ENCODE measurements at places on chromosomes 4 and X.
A peak's percentile ranks its signal among the peaks of the same experiment; 100 is the strongest.

GRCh38 chr4:15833801-15834200, 55.7 kb downstream of the CD38 start:
- DNase-seq: no peak

DNA sequence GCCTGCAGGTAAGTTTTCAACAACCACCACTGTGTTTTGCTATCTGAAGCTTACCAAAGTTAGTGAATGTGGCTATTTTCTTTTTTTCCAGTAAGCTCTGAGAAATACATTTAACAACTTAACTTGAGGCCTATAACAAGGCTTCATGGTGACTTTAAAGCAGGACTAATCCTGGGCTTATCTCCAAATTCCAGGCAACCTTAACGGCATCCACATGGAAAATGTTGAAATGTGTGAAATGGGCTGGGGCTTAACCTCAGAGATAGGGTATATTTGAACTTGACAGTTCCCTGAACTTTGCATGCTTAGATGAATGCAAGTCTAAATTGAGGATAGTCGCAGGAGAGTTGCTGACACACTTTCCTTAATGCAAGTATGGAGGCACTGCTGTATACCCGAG, 539.2 kb downstream of the GALNTL6 start:
- DNase-seq: no peak

GRCh38 chrX:119041175-119041574, 31.6 kb upstream of the CT47C1 start:
- DNase-seq: peak; percentile 90

DNA sequence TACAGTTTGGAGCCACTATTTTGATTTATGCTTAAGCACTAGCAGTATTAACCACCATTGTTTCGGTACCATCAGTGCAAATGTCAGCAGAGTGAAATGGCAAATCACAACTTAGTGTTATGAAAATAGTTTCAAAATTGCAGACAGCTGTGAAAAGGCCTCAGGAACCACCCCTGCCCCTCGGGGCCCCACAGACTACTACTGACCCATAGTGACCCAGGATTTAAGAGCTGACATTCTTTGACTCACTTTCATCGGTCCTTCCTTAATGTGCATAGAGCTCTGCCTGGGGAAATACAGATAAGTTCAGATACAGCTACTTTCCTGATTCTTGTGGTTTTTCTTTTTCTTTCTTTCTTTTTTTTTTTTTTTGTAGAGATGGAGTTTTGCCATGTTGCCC, 3.3 kb upstream of the BBS7 start:
- no peak for DNase-seq

- DNase-seq: no peak
Observed at GRCh38 chrX:70139736-70140135, 6.5 kb downstream of the IGBP1 start.

DNA sequence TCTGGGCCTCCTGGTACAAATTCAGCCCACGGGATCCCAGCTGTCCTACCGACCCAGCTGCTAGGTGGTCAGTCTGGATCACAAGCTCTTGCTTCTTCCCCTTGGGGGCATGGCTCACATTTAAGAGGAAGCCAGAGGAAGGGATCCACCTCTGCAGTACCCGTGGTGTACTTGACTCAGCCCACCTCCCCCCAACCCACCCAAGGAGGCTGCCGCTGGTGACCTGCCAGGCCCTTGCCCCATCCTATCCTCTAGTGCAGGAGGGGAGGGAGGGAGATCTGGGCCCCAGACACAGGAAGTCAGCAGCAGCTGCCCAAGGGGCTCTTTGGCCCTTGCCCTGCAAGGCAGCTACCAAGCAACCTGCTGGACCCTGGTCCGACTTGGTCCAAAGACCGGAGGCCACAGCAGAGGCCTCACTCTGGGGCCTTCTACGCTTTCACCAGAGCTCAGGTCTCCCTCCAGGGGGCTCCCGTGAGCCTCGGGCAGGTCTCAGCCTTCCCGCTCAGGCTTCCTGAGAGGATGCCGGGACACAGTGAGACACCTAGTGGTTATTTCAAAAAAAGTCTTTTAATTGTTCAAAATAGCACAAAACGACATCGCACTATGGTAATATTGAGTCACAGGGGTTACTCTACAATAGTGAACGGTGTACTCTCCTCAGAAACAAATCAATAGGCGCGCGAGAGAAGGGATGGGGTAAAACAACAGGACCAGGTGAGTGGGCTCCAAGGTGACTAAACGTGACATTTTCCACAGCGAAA, 2.7 kb upstream of the RENBP start:
- peak; percentile 79 for DNase-seq

DNA sequence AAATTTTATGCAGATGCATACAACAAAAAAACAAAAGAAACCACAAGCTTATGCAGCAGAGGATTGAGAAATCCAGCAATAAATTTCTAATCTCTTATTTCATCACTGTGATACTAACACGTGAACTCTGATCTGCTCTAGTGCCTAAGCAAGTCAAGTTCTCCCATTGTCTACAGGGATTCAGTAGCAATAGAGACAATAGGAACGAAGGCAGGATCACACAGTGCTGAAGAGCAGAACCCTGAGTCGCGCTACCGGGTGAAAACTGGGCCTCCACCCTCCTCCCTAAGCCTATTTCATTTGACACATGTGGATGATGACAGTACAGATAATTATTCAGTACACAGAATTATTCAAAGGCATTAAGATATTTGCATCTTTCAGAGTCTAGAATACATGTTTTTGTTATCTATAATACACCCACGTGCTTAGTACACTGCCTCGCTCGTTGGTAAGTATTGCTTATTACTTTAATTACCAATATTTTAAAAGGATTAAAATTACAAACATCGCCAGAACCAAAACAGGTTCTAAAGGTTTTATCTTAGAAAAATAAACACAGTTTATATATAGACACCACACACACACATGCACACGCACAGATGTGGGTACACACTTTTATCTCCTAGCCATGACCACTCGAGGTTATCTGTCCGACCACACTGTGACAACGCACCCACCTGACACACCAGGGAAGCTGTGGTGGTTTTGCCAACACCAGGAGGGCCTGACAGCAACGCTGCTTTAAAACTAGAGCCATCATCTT, 60.1 kb downstream of the RFC1 start:
- no peak for DNase-seq

DNA sequence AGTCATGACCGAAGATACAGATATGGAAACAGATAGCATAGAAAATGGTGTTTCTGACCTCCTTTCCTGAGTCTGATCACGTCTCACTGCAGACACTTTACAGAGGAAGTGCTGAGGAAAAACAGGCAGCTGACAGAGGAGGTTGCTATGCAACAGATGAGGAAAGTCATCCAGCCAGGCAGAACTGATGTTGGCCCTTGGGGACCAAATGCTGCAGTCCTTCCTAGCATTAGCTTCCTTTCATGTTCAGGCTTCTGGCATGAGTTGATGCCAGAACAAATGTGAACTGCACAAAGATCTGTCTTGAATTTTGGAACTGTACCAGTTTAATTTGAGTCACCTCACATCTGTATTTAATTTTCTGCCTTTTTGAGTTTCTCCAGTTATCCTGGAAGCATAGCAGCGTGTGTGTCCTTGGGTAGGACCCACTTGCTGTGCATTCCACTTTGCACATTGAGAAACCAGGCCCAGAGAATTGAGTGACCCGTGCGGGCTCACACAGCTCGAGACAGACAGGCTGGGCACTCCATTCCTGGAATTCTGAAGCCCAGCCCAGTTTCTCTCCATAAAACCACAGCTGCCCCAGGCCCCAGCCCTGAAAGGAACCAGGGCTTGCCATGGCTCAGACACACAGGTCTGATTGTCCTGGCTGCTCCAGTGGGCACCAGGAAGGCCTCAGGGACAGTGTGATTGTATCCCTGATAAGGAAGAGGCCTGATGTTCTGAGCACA, 1.4 kb upstream of the MAGED1 start:
- peak; percentile 7 for DNase-seq

DNA sequence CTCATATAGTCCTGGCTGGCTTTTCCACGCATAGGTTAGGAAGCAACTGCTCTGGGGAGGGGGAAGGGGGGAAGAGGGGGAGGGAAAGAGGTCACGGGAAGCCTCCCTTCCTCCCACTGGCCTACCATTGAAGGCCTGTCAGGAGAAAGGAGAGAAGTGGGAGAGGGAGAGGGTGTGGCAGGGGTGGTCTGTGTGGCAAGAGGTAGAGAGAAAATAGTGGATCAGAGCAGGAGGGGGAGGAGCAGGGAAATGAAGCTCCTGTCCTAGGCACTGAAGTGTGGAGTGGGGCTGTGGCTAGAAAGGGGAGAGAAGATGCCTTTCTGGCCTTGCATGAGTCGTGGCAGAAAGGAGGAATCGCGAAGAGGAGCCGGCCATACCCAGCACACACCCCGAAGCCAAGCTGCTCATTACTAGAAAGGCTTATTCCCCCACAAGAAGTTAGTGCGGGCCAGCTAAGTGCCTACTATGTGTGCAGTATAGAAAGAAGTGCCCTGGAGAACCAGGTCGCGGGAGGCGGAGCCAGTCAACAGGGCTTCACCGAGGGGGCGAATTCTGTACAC, 1.1 kb upstream of the TMEM164 start:
- DNase-seq: no peak

- no peak for DNase-seq
Observed at GRCh38 chr4:162356181-162356580, 192.4 kb upstream of the FSTL5 start.

All from endothelial cell of umbilical vein (primary cell).